NB4 (cell line): ENCODE measurements at places on chromosomes 12 and 14.

DNA sequence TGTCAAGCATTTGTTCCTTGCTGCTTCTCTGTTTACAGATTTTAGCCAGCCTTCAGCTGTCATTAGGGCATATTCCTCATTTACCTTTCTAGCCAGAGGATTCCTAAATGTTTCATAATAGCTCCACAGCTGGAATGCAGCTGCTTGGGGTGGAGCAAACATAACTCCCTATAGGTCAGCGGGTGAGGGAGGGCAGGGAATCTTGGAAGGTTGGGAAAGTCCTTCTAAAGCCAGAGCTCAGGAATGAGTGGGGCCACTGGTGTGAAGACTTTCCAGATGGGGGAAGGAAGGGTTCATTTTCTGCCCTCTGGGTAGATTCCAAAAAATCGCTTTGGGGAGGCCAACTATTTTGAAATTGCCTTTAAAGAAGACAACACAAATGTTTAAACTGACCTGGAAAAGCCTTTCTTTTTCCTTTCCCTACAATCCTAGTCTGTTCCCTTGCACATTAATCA lies 16.3 kb upstream of the IRF2BPL start:
- DNase-seq = no peak

- no peak for DNase-seq
These were observed 57.5 kb upstream of the PTGR2 start for GRCh38 chr14:73794146-73794545.

DNA sequence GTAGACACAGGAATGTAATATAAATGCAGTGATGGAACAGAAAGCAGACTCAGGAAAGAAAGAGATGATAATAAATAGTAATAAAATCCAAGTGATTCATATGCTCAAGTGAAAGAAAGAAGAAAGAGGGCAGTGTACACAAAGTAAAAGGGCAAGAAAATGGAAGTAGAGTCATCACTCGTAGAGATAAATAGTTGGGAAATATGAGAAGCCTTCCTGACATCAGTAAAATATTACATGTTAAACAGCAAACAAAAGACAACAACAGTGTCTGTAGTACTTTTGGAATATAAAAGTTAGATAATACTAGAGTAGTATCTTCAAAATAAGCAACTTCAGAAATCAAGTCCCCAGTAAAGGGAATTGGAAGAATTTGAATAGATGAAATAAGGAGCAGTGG lies 412.3 kb downstream of the RAD51B start:
- DNase-seq = no peak

DNA sequence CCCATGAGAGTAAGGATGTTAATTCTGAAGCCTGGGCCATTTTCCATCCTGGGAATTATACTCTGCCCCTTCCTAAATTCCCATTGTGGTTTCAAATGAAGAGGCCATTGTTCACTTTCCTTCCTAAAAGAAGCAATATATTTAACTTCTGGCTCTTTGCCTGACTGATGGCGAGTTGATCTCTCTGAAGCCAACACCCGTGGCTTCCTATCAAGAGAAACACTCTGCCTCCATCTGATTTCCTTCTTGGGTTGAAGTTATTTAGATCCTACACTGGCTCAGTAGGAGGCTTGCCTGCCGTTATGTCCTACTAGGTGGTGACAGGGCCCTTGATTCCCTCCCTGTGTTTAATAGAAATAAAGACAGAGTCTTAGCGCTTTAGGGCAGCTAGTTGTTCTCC lies 97.4 kb downstream of the PRKCH start:
- no peak for DNase-seq

DNA sequence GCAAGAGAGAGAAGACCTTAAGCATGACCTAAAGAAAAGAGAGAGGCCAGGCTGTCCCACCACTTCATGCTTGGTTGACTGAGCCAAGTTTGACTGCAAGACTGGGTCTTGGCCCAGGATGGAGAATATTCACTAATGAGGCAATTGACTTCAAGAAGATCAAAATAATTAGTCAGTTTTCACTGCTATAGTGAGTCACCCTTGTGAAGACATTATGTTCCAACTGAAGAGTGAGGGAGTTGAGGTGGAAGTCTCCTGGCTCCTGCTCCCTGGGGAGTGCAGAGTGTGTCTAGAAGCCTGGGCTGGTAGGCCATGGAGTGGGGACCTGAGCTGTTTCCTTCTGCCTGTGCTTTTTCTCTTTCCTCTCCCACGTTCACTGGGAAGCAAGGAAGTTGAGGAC lies 117.6 kb downstream of the CACNA1C start:
- peak; percentile 7 for DNase-seq

DNA sequence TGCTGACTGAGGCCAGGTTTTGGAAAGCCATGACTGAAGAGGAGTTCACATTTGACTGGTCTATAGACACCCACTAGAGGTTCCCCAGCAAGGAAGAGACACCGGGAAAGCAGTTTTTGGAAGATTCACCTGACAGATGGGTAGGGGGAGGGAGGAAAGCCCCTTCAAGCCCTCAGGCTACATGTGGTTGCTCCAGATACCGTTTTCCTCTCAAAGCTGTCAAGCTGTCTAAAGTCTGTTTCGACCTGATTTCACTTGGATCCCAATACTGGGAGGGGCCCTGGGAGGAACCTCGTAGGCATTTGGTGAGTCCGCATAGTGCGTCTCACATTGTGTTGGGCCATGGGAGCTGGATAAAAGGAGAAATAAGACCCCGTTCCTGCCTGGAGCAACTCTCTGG lies 1.7 kb upstream of the LRP1 start:
- DNase-seq = no peak

DNA sequence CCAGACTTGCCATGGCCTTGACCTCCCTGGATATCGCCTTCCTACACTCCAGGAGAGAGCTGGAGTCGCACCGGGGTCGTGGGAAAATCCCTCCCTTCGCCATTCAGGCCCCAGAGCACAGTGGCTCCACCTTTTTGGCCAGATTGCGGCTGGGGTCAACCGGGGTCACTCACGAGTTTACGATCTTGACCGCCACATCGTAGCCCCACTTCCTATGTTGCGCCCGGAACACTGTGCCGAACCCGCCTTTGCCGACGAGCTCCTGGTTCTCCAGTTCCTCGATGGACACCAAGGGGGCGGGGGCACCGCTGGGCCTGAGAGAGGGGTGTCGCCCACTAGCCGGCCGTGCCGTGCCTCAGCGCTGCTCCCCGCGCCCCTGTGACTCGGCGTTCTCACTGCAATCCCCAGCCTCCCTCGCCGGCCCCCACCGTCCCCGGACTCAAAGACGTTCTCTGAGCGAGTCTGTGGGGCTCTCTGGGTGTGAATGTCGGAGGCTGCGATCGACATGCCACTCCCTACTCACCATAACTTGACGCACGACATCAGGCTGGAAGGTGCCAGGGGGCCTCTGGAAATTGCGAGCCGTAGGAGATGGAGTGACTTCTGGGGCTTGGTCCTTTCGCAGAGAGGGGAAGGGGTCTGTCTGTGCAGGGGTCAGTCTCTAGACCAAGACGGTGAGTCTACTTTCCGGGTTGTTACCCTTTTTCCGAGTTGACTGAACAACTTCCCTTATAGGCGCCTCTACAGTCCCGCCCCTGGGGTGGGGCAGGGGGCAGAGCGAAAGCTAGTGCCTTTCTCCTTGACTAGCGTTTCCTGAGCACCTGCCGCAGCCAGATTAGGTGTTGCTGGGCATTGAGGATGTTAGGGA lies at the start of gene RIPK3:
TSS of gene RIPK3 (minus strand) at position 708 of the 868 bp plus-strand sequence. CDS start at position 543, 165 bp downstream.
- DNase-seq = peak; percentile 22

GRCh38 chr14:88043529-88044443 lies 38.9 kb downstream of the GPR65 start:
- no peak for DNase-seq

DNA sequence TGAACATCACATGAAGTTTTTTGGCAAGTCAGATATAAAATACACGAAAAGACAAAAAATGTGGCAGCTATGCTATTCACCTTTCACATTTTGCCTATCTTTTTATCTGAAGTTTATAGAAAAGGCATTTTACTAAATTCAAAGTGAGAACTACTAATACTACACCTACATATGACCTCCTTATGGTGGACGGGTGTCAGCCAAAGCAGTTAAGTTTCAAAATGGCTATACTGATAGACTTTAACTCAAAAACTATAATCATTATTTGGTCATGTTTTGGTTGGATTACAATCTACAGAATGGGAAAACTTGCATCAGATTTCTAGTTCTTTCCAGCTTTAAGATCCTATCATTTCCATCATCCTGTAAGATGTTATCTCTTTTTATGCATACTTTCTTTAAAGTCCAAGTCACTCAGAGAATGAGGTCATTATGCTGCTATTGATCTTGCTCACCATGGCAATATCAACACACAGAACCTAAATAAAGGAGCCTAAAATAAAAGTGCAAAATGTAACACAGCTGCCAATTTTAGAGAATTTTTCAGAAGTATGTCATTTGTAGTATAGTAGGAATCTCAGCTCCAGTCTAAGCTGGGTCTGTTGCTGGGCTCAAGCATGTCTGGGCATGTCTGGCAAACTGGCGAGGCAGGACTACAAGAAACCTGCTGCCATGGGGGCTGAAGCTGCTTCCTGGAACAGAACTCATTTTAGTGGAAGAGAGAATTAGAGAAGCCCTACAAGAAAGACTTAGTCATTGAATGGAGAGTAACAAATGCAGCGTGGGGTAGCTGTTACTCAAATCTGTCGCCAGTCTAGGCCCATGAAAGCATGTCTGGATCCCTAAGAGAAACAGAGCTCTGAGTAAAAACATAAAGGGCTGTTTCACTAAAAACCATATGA lies 7.6 kb upstream of the AEBP2 start:
- no peak for DNase-seq

DNA sequence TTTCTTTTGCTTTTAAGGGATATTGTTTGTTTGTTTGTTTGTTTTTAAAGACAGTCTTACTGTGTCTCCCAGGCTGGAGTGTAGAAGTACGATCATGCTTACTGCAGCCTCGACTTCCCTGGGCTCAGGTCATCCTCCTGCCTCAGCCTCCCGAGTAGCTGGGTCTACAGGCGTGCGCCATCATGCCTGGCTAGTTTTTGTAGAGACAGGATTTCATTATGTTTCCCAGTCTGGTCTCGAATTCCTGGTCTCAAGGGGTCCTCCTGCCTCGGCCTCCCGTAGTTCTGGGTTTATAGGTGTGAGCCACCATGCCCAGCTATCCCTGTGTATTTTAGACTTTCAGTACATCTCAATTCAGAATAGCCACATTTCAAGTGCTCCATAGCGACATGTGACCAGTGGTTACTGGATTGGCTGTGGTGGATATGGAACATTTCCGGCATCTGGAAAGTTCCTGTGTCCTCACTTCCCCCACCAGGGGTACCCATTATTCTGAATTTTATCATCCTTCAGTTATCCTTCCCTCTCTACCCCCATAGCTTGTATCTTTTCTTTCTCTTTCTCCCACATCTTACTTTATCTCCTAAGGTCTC lies 61.1 kb downstream of the HRK start:
- DNase-seq = no peak

DNA sequence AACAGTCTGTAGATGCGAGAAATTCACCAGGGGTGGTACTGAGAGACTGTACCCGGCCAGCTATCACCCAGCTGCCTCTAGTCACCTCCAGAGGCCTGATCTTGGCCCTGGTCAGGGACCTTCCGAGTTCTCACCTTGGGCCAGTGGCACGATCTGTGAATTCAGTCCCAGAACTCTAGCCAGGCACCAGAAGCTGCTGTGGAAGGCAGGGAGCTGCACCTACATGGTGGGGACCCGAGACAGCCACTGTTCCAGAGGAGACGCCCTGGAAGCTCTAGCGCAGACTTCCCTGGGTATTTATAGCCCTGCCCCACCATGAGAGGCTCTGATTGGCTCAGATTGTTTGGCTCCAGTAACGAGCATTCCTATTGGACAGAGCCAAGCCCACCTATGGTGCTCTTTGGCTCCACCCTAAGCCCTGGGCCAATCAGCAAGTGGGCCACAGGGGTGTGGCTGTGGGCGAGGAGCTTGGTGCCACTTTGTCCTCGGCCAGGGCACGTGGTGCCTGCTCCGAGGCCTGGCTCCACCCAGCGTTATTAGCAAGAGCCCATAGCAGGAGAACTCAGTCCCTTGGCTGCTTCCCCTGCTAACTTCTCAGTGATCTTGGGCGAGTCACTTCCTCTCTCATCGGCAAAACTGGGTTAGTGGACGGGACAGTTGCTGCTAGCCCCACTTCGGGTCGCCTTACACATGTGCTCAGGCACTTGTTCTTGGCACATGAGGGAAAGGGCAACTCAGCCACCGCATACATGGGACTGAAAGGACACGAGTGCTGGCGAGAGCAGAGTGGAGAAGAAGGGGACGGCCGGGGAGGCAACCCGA lies 89.0 kb upstream of the BCL11B start:
- peak; percentile 47 for DNase-seq

GRCh38 chr14:103056322-103057027 lies 874 bp downstream of the CDC42BPB start:
- DNase-seq = peak; percentile 69

DNA sequence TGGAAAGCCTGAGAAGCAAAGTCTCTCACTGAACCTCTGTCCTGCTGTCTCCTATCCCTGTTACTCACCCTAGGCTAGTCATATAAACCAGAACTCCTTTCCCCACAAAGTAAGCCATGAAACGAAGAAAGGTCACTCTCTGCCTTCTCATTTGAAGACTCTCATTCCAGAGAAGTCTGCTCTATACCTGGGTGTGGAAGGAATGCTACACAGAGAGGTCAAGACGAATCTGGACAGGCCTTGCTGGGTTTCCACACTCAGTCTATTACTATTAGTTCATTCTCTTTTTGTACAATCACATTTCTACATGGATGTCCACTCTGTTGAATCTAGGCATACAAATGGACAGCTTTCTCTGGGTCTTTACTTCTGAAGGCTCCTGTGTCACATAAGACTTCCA lies 2.4 kb upstream of the AEBP2 start:
- no peak for DNase-seq

GRCh38 chr12:11741434-11742092 lies 92.1 kb downstream of the ETV6 start:
- DNase-seq = no peak

DNA sequence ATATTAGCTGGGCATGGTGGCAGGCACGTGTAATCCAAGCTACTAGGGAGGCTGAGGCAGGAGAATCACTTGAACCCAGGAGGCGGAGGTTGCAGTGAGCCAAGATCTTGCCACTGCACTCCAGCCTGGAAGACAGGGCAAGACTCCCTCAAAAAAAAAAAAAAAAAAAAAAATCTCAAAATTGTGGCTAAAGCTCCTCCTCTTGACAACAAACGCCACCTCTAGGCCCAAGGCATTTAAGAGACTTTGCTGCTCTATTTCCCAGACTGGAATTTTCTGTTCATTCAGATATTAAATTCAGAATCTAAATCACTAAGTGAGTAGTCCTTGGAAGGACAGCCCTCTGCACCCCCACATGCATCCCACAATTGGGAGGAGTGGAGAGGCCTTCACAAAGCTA lies 1.4 kb downstream of the ZFYVE1 start:
- DNase-seq = no peak

DNA sequence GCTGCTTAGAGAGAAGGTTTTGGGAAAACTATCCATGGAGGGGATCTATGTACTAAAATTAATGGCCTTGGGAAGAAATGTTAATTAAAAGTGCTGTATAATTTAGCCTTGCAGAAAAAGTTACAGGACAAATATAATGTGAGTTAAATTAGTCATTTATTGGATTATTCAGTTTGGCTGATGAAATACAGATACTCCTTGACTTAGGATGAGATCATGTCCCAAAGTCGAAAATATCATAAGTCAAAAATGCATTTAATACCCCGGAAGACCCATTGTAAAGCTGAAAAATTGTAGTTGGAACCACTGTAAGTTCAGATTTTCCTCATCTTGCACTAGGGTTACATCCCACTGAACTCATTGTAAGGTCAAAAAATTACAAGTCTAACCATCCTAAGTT lies 9.7 kb downstream of the RTRAF start:
- DNase-seq = no peak
